ENCODE measurements at places on chromosomes 11 and 22.

DNA sequence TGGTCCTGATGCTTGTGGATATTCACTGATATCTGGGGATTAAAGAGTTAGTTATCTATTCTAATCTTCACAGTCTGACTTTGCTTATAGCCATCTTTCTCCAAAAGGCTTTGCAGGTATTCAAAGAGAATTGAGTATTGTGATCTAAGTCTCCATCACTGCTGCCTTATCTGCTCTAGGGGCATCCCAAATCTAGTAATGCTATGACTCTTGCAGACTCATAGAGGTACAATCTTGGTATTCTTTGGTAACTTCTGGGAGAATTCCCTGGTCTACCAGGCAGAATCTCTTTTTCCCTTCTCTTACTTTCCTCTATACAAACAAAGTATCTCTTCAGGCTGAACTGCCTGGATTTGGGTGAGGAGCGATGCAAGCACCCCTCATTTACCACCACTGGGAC lies 746.3 kb downstream of the JRKL start:
- no peak for DNase-seq

DNA sequence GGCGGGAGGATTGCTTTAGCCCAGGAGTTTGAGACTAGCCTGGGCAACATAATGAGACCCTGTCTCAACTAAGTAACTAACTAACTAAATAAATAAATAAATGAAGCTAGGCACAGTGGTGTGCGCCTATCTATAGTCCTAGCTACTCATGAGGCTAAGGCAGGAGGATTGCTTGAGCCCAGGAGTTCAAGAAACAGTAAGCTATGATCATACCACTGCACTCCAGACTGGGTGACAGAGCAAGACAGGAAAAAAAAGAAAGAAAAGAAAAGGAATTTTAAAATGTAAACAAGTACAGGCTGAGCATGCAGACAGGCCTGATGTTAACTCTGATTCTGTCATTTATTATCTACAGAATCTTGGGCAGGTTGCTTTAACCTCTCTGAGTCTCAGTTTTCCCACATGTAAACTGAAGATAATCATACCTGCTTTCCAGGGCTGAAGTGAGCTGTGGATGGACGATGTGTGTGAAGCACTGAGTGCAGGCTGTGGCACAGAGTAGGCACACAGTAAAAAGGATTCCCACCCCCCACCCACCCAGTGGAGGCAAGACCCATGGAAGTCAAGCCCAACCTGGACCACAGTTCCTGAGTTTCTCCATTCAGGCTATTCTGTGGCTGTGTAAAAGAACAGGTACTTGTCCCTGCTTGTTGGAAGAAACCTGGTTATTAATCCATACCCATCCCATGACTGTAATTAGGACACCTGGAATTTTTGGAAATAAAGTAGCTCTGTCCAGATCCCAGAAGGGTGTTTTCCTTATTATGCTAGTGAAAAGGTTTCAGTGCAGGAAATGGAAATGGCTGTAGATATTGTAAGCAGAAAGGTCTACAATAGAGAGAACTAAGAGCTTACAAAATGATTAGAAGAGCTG lies 18.7 kb upstream of the SCUBE2 start:
- no peak for DNase-seq

GRCh38 chr11:45369313-45369712 lies 83.2 kb upstream of the SYT13 start:
- DNase-seq = no peak

GRCh38 chr11:72647882-72648281 lies 26.3 kb downstream of the PDE2A start:
- DNase-seq = no peak

DNA sequence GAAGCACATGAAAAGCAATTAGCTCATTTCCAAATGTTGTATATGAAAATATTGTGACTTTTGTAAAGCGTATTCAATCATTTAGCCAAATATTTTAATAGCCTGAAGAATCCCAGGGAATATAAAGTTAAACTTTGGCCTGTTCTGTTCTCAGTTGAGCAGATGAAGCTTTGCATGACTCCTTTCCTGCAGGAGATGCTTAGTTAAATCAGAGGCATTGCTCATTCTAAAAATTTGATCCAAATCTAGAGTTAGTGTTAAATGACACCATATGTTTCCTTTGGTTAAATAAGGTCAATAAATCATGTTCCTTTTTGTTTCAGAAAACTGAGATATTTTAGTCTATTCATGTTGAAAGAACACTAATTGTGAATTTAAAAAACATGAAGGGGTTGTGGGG lies 51.2 kb upstream of the BIRC3 start:
- DNase-seq = peak; percentile 58

GRCh38 chr11:64998690-64999431 lies 2.1 kb upstream of the BATF2 start:
- DNase-seq = no peak

DNA sequence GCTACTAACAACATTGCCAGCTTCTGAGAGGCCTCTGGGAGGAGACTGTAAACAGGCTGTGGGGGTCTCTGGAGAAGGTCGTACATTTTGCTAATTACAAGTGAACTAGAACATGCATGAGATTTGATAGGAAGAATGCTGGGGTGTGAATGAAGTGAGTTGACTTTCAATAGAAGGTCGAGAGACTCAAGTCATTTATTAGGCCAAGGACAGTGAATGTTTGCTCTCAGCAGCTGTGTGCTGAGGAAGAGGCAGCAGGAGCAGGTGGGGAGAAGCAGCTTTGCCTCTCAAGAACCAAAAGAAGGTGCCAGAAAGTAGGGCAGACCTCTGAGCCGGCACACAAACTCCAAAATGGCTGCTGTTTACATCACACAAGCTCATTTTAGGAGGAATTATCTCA lies 91.7 kb downstream of the PIWIL4 start:
- no peak for DNase-seq

DNA sequence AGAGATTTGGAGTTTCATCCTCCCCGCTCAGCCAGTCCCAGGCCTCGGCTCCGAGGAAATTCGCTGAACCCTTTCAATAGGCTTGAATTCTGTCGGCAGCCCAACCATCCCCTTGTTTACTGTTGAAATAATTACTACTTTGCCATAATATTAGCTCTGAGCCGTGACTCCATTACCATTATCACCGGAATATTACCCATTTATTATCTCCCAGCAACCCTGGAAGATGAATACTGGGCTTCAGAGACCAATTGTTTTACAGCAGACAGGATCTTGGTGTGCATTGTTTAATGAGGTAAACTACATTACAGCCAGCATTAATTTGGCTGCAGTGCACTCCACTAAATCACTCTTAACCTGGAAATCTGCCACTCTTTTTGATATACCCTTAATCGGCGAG lies 867.4 kb downstream of the NTM start:
- DNase-seq = no peak

- no peak for DNase-seq
These were observed 39.0 kb downstream of the IGLL5 start for GRCh38 chr22:22926370-22927195.

DNA sequence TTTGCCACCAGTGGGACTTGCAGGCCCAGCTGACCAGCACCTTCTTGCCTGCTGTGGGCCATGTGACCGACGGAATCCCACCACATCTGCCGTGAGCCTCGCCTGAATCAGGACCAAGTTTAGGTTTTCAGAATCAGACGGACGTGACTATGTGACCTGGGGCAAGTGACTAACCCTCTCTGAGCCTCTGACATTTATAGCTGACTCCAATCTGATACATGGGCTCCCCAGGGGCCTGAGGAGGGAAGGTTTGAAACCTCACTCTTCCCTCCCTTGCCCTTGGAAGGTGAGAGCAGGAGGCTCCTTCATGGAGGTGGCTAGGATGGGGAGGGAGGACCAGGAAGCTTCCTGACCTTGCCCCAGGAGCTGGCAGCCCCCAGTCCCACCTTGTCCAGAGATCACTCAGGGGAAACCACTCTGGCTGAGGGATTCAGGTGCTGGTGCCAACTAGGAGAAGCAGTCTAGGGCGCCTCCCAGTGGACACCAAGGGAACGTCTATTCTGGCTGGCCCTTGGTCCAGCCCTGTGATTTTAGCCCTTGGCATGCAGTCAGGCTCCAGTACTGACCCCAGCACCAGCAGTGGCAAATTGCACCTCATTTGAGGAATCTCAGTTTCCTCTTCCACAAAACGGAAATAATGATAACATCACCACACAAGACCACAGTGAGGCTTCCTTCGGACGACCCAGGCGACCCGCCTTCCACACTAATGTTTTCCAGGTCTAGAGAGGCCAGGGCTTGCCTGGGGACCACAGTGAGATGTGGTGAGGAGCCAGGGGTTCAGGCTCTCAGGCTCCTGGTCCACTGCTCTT lies 47.2 kb upstream of the SYT7 start:
- peak; percentile 90 for DNase-seq

GRCh38 chr11:59119826-59120225 lies 12.8 kb downstream of the FAM111B start:
- no peak for DNase-seq

GRCh38 chr11:111069066-111069465 lies 176.5 kb upstream of the POU2AF2 start:
- peak; percentile 14 for DNase-seq

- no peak for DNase-seq
These were observed 153.6 kb downstream of the MAML2 start for GRCh38 chr11:96189351-96189750.

DNA sequence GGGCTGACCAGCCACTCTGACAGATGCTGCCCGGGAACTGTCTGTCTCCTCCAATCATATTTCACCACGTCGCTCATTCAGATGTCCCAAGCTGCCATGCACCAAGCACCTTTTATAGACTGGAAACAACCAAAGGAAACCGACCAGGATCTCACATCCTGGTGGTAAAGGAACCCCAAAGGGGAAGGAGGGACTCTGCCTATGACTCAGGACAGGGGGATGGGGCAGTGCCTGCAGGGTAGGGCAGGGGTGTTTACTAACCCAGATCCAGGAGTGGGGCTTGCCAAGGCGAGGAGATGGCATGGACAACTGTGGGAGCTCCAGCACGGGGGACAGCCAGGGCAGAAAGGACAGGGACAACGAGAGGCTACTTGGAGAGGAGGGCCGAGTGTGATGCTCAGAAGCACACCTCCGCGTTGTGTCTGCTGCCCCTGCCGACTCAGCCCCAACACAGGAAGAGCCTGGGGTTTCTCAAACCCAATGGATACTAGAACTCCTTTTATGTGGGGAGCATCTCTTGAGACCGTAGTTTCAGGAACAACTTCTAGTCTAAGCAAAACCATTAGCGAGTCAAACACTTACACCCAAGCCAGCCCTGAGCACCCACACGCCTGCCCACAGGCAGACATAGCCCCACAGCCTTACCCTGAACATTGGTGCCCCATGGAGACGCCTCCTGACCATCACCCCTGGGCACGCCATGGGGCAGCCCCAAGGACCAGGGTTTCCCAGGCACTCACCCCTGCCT lies 4.0 kb downstream of the PRODH start:
- no peak for DNase-seq

- no peak for DNase-seq
These were observed 76.4 kb upstream of the SHISAL1 start for GRCh38 chr22:44389181-44389580.

GRCh38 chr11:123452794-123453193 lies 22.7 kb downstream of the GRAMD1B start:
- no peak for DNase-seq

GRCh38 chr11:9527481-9528135 lies 45.9 kb upstream of the WEE1 start:
- DNase-seq = peak; percentile 61

GRCh38 chr11:108895579-108896480 lies 231.0 kb downstream of the DDX10 start:
- no peak for DNase-seq

Data from AG20443 (cell line).